ENCODE measurements at places on chromosomes 12 and 14.

- no peak for DNase-seq
These were observed 184.4 kb upstream of the HIF1A start for GRCh38 chr14:61510736-61511557.

- no peak for DNase-seq
These were observed 13.6 kb downstream of the TTC9 start for GRCh38 chr14:70655110-70655826.

DNA sequence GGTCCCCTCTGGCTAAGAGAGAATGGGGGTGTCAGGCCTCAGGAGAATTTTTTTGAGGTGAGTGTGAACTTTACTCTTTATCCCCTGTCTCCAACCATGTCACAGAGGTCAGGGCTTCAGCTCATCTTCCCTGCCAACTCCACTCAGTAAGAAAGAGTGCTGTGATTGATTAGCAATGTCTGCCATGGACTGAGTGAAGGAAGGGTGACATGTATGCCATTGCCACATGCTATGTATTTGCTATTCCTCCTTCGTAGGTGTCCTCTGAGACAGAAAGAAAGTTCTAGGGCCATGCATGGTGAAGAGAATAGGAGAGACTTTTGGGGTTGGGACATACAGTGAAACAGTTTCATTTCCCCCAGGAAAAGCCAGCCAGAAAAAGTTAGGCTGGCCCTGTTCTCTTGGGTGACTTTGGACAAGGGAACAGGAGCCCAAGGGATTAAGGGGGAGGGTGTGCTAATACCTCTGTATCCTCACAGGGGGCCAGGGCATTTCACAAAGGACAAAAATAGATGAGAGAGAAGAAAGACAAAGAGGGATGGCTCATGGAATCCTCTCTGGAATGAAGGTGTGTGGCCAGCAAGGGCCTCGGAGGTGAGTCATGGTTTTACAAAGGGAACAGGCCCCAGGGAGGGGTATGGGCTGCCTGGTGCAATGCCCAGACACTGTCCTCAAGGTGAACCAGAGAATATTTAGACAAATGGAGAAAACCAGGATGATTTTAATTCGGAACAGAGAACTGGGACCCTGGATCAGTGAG is 13.9 kb upstream of the MYL2 start:
- no peak for DNase-seq

GRCh38 chr12:79929065-79929464 is 5.8 kb downstream of the PPP1R12A start:
- DNase-seq: no peak

GRCh38 chr12:3594966-3595365 is 104.0 kb downstream of the PRMT8 start:
- DNase-seq: no peak
